Activated CD4-positive, CD25-positive, alpha-beta regulatory T cell treated with anti-CD3 and anti-CD28 coated beads, Interleukin-2, amount 50 U/mL, for 24 hours (primary cell): ENCODE measurements at places on chromosomes 6 and 20.

DNA sequence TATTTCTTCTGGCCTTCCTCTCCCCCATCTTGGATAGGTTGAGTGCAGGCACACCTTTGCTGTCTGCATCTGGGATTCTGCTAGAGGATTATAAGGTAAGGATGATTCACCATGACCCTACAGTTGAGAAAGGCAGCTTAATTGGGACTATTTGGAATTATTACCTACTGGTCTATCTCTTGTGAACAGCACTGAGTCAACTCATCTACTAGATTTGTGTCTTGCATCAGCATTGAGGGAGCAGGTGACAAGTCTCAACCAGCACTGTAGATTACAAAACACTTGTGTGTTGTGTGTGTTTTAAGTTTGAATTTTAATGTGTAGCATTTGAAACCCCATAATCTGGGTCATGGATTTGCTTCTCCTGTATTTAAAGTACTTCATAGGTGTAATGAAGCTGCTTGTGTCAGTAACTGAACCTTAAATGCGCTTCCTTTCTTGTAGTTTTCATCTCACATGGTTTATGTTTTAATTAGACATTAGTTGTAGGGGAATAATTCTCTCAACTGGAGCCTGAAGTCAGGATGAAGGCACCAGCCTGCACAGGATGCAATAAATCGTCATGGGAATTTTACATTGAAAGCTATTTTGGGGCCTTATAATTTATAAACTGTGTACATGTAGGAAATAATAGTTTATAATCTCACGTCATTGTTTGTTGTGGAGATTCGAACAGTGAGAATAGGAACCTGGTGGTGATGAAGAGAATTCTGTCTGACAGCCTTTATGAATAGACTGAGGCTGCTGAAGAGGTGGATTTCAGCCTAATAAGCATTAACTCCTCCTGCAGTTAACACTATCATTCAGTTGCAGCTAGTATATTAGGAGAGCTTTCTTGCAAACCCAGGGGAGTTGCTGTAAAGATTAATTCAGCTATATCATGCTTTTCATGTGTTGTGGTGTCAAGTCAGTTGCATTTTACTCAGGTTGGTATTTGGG, 125.1 kb downstream of the JARID2 start:
- ATAC-seq: no peak

- ATAC-seq: no peak
Measured at GRCh38 chr6:81373414-81373813, 379.1 kb downstream of the TENT5A start.

- no peak for ATAC-seq
Measured at GRCh38 chr6:12729467-12729866, 12.9 kb downstream of the PHACTR1 start.

- ATAC-seq: no peak
Measured at GRCh38 chr6:160960839-160961238, 30.7 kb upstream of the MAP3K4 start.

- ATAC-seq: no peak
Measured at GRCh38 chr6:109075934-109076333, 18.7 kb downstream of the SESN1 start.

GRCh38 chr6:13577926-13578325, 3.5 kb downstream of the SIRT5 start:
- ATAC-seq: no peak

DNA sequence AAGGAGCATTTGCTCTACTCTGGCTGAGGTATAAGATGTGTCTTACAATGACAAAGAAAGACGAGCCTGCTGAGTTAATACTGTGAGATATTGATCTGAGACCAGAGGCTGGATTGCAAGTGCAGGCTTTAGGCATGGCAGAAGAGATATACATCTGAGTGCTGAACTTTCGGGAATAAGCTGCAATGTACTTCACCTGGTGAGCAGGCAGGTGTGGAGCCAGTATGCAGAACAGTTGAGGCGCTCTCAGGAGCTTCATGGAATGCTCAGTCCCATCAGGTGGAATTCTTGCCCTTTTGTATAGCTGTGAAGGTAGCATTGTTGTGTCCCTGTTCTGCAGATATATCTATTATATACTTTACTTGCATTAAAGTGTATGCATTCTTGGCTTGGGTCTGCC, 179.3 kb upstream of the RIMS1 start:
- no peak for ATAC-seq

DNA sequence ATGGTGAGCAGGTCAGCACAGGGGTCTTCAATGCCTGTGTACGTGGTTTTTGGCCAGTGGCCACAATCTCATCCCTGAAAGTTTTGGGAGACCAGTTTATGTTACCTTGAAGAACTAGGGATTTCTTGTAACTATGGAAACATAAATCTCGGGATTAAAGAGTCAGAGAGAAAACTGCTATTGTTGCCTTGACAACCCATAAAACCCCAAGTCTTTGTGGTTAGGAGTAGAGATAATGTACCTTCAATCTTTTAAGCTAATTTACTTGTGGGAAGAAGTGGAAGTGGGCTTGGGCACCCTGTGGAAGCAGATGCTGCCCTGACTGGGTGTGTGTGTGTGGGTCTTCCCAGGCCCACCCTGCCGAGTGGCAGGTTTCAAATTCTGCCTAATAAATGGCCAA, 46.1 kb upstream of the ZNF831 start:
- ATAC-seq: no peak
